ENCODE measurements at places on chromosomes 2 and 18.

DNA sequence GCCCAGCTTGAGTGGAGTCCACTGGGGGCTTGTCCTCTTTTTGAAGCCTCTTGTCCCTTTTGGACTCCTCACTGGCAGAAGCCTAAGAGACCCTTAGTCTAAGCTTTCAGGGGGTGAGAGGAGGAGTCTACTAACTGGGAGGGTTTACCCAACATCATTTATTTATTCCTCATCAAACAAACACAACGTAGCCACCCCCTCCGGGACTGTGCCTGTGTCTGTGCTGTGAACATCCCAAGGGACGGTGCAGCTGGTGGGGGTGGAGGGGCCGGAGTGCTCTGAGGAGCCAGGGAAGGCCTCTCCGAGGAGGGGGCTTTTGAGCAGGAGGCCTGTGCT lies 42.7 kb upstream of the TAF1B start:
- DNase-seq: no peak

- DNase-seq: peak; percentile 39
Observed at GRCh38 chr2:217316743-217317142, 456.9 kb upstream of the TNP1 start.

DNA sequence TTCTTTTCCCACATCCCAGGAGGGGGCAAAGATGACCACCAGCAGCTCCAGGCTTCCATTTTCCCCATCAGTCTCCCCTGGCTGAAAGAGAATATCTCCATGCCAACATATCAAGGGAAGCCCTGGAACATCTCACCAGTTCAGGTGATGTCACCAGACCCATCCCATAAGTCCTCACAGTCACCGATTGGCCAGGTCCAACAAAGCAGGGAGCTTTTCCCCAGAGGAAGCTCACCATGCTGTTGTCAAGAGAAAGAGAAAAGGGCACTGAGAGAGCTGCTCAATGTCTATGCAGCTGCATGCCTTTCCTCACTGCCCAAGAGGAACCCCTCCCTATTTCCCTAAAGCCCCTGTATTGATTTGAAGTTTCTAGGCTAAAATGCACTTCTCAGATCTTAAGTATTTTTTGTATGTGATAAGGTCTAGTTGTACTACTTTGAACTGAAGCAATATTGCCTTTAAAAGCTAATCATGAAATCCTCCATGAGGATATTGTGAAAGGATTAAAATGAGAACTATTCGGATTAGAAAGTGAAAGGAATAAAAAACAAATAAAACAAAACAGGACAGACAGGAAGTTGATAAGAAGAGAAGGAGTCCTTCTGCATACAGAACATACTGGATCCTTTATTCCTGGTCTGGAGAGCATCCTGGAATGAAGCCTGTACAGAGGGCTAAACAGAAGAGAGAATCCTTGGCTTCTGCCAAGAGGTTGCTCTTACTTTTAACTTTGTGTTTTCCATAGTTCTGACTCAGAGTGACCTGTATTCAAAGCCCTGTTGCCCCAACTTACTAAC lies 45.2 kb upstream of the CTIF start:
- DNase-seq: no peak

DNA sequence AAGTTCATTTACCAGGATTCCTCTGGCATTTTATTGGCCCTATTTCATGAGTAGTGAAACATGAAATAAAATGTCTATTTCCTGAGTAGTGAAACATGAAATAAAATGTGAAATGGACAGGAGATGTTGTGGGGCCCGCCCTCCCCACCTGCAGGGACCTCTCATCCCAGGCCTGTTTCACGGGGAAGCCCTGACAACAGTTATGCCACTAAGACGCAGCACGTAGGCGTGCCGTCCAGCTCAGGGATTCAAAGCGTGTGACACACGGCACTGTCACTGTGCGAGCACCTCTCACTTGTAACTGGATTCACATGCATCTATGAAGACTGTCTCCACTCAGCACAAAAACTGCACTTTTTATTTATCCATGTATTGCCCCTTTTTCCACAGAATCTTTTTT lies 83.4 kb upstream of the SNTG2 start:
- DNase-seq: no peak

GRCh38 chr18:3871687-3872086 lies 421.7 kb downstream of the TGIF1 start:
- no peak for DNase-seq

GRCh38 chr2:1607236-1607920 lies 136.9 kb downstream of the PXDN start:
- no peak for DNase-seq

DNA sequence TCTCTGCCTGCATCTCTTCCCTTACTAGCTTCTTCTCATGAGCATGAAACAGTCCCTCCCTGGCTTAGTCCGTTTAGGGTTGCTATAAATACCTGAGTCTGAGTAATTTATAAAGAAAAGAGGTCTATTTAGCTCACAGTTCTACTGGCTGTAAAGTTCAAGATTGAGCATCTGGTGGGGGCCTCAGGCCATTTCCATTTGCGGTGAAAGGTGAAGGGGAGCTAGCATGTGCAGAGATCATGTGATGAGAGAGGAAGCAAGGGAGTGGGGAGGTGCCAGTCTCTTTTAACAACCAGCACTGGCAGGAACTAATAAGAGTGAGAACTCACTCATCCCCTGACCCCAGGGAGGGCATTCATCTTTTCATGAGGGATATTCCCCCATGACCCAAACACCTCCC lies 26.8 kb downstream of the RHBDD1 start:
- DNase-seq: no peak

DNA sequence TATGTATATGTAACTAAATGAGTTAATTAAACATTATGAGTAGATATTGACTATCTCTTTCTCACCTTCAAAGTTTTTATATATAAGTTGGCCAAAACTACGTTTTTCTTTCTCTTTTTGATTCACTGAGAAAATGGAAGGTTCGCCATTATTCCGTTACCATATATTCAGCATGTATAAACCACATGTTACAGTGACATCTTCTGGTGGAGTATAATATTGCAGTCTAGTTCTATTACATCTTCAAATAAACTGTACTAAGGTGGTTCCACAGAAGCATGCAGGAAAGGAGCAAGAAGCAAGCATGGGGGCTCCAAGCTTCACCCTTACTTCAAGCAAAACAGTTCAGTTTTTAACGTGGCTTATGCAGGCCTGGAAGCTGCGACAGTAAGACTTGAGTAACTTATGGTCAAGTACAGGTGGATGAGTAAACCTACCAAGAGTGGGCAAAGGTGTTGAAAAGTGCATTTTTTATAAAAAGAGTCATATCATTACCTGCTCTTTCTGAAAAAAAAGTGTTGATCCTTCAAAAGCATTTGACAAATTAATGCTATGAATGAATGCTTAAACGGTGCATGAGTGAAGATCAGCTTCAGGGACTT lies 129.8 kb upstream of the RAB6C start:
- peak; percentile 56 for DNase-seq

DNA sequence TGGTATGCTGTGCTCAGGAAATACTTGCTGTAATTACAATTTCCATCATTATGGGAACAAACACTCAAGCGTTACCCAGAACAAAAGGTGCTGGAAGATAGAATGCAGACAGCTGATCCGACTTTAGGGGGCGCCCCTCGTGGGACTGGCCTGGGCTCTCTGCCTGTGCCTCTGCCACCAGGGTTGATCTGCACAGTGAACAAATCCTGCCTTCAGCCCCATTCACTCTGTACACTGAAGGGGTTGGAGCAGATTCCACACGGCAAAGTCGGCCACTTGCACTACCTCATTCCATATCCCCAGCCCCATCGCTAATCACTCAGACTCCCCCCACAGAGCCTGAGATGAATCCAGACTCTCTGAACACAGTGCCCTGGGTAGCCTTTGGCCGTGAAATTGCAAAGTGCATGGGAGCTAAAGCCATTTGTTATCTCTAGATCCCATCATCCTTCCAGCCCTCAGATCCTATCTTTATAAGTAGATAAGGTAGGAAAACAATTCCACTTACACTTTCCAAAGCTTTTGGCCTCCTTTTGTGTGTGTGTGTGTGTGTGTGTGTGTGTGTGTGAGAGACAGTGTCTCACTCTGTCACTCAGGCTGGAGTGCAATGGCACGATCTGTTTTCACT lies 69.3 kb downstream of the INPP5D start:
- DNase-seq: no peak

DNA sequence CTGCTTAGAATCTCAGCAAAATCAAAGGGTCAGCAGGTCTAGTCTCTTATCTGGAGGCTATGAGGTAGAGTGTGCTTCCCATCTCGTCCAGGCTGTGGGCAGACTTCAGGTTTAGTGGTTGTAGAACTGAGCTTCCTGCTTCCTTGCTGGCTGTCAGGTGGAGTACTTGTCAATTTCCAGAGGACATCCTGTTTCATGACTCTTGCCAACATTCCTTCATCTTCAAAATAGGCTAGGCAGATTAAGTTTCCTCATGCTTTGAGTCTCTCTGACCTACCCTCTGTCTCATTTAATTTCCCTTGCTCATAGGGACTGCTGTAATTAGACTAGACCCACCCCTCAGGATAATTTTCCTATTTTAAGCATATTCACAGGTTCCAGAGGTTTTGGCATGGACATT lies 562.6 kb downstream of the SPAG16 start:
- DNase-seq: no peak

- no peak for DNase-seq
Observed at GRCh38 chr2:128237081-128237534, 81.6 kb downstream of the HS6ST1 start.

All from AG20443 (cell line).